ENCODE measurements at places on chromosomes 6 and 20. TPM values are rescaled to one million over a fixed set of nuclear protein-coding genes. Genes with fewer than 3 reads are reported as not detected.

DNA sequence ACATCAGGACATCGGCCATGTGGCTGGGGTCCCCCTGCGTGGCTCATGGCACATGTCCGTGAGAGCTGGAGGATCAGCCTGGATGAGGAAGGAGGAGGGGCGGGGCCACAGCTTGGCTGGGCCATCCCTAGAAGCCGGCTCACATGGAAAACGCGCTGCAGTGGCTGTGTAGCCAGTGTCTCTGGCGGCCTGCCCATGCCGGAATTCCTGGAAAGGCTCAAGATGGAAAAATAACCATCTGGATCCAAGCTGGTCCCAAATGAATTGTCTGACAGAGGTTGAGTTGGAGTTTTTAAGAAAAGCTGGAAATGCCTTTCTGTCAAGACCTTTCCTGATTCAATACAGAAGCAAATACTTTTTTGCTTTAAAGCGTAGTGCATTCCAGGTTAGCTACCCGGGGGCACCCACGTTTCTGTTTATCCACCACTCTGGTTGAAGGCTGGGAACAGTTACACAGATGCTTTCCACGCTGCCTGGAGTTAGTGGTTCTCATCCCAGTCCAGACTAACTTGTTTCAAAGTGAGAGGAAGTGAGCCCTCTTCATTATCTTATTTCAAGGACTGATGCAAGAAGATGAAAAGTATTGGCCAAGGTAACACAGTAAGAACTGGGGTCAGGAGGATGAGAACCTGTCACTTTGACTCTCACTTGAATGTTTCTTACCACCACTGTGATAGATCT, 99.0 kb downstream of the GMPR start:
- no peak for DNase-seq

The SIRPB2 gene
- total RNA-seq: not detected

The IP6K3 gene
- 2.9 TPM for total RNA-seq

The ELOVL2 gene
- 9.1 TPM for total RNA-seq

DNA sequence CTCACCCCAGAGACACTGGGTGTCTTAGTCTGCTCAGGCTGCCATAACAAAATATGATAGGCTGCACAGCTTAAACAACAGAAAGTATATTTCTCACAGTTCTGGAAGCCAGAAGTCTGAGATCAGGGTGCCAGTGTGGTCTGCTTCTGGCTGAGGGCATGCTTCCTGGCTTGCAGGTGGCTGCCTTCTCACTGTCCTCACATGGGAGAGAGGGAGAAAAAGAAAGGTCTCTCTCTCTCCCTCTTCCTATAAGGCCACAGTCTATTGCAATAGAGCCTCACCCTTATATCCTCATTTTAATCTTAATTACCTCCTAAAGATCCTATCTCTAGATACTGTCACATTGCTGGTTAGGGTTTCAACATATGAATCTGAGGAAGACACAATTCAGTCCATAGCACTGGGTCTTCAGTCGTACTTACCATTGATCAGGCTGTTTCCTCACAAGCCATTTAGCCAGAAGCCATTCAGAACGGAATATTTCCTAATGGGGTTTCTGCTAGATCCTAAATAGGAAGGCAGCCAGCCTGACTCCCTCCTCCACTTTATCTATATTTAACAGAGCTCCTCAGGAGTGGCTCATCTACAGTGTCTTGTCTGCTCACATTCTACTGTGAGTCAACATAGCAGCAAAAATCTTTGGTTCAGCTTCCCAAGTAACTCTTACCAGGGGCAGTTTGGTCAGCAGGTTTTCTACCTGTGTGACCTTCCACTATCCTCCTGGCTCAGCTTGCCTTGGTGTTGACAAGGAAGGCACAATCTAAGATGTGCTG, 42.2 kb downstream of the CD164 start:
- DNase-seq: no peak
